Hypothalamus (tissue), 51 donors: ENCODE measurements at places on chromosomes 12 and 14.
A peak's percentile ranks its signal among the peaks of the same experiment; 100 is the strongest.

DNA sequence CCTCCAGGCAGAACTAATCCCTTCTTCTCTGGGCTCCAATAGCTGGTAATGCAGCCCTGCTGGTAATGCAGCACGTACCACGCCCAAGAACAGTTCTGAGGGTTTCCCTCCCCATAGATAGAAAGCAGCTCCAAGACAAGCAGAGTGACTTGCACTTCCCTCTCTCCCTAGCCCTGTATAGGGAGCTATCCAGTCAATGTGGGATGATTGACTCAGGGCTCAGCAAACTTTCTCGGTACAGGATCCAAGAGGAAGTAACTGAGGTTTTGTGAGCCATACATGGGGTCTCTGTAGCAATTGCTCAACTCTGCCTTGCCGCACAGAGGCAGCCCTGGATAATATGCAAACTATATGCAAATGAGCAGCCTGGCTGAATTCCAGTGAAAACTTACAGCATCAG lies 15.5 kb upstream of the FKBP4 start:
- DNase-seq = no peak

GRCh38 chr14:103883263-103883523 lies 35.8 kb upstream of the PPP1R13B start:
- no peak for DNase-seq

DNA sequence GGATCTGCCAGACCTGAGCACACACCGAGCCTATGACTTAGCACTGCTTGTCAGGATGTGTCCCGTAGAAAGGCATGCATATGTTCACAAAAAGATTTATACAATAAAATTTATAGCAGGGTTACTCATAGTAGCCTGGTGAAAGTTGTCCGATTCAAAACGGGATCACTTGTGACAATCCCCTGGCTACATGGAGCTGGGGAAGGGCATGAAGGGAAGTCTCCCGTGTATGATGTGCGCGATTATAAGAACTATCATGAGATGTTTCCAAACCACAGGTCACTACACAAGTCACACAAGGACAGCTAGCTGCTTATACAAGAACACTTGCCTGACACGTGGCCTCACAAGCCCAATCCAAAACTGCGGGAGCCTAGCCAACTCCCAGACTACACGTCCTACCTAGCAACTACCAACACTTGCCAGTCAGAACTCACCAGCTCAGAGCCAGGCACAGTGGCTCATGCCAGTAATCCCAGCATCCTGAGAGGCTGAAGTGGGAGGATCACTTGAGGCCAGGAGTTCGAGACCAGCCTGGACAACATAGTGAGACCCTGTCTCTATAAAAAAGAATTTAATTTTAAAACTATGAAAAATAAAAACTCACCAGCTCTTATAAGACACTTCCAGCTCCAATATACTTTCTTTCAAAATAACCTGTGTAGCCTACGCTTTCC lies 7.5 kb upstream of the CDCA4 start:
- no peak for DNase-seq

GRCh38 chr12:15590180-15590826 lies 198.9 kb downstream of the EPS8 start:
- DNase-seq = peak; percentile 37

DNA sequence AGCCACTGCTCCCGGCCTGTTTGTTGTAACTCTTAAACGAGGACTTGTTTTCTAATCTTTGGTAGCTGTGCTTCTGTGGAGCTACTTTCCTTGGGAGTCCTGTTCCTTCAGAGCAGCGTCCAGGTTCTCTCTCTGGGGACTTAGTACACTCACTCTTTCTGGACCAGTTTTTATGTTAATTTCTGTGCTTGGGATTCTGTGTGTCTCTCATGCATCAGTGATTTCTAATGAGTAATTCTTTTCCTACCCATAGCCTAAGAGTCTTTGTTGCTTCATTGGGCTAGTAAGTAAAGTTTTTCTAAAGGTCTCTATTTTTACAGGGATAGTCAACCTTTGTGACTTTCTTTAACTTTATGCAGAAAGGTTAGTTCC lies 289.3 kb downstream of the FBXL14 start:
- no peak for DNase-seq

DNA sequence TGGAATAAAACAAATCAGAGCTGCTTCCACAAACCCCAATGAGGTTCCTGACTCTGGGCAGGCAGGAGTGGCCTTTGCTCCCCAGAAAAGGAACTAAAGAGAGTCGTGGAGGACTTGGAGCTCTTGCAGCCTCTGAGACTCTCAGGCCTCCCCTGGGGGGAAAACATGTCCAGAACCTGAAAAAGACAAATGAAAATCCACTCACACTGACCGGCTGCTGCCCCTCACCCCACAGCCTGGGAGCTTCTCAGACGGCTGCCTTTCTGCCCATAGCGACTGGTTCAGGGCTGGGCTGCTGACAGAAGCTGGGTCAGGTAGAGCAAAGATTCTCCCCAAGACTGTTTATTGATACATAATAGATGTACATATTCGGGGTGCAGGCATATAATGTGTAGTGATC lies 356.0 kb downstream of the ADGRD1 start:
- DNase-seq = no peak

GRCh38 chr12:31859232-31859977 lies 99.8 kb upstream of the RESF1 start:
- DNase-seq = no peak

DNA sequence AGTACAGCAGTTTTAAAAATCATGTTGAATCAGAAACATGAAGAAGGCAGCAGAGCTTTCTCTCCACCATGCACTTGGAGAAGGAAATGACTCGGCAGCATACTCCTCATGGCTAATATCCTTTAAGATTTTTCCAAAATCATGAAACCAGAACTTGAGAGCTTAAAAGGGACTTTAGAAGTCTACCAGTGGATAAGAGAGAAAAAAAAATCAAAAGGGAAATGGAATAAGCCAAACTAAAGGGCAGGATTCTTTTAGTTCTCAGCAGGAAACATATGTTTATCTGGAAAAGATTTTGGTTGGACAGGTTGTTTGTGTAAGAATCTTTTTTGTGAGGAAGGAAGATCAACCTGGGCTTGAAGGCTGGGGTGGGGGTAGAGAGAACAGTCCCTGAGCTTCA lies 111.8 kb downstream of the PRKCH start:
- no peak for DNase-seq
